ENCODE measurements at places on chromosomes 13 and 19.
A peak's percentile ranks its signal among the peaks of the same experiment; 100 is the strongest.

GRCh38 chr13:48126944-48127830 lies 32.3 kb upstream of the MED4 start:
- peak; percentile 80 for DNase-seq

GRCh38 chr13:50921706-50922105 lies 12.1 kb downstream of the RNASEH2B start:
- DNase-seq = no peak

DNA sequence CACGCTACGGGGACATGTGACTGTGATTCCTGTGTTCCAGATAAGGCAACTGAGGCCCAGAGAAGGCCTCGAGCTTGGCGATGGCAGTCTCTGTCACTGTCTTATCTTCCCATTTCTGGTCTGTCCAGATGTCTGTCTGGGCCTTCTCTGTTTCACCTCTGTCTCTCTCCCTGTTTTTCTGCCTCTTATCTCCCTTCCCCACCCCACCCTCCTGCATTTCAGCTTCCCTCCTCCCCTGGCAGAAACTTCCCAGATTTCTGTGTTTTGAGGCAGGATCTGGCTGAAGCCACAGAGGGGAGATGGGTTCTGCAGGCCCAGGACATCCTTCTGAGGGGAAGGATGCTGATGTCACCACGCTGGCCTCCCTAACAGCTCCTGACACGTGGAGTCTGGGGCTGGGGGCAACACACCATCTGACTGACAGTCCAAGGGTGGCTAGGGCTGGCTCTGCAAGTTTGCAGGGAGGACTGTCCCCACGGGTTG lies 14.4 kb downstream of the PAK4 start:
- no peak for DNase-seq

- no peak for DNase-seq
These were observed 86.1 kb downstream of the FRY start for GRCh38 chr13:32117701-32118100.

DNA sequence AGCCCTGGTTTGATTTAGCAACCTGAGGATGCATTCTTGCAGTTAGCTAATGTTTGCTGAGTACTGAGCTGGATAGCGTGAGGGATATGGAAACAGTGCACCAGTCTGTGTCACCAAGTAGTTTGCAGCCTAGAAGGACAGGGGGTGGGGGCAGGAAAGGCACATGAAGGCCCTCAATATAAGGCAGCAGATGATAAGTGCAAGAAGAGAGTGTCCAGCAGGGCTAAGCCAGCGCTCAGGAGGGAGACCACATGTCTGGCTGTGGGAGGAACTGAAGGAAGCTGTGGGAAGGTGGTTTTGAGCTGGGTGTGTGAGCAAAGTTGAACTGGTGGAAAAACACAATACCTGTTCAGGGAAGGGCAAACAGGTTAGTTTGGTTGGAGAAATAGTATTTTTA lies 1.7 kb downstream of the CXCL17 start:
- DNase-seq = no peak

DNA sequence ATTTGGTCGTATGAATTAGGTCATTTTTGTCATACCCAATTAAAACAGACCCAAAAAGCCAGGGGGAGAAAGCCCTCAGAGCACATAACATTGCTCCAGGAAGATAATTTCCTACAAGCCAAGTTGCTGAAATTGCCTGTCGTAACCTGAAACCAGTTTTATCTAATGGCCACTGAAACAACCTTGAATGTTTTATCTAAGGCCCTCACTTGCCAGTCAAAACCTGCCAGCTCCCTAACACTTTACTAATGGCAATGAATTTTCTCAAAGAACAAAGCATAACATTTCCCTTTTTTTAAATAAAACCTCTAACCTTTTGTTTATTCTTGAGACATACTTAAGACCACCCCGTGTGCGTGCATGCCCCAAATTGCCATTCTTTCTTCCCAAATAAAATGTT lies 496.2 kb upstream of the KLHL1 start:
- DNase-seq = no peak

DNA sequence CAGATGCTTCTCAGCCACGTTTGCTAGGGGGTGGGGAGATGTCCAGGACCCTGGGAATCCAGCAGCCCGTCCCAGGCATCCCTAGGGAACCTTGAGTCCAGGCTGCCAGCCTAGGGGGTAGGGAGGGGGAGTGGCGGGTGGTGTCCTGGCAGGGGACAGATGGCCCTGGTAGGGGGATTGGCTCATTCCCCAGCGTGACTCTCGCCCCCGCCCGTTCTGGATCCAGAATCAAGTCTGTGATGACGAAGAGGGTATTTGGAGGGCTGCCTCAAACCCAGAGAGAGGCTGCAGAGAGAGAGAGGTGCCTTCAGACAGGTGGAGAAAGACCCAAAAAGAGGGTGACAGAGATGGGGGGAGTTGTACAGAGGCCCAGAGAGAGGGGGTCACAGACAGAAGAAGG lies 4.1 kb downstream of the SLC17A7 start:
- DNase-seq = no peak

DNA sequence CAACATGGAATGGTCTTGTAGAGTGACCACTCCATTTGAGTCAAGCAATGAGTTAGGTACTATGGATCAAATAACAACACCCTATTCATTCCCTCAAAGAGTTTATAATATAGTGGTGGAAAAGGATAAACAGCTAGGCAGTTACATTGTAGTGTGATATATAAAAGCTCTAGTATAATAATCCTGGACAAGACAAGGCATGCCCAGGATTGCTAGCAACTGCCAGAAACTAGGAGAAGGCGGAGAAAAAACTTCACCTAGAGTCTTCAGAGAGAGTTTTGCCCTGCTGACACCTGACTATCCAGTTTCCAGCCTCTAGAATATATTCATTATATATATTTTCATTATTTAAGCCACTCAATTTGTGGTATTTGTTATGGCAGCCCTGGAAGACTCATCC lies 530.6 kb downstream of the KLF12 start:
- no peak for DNase-seq

- DNase-seq = no peak
These were observed at the start of gene ZNF841 for GRCh38 chr19:52095172-52096014. ZNF841 (minus strand) TSS chr19:52095765; CDS start chr19:52084801, 10,964 bp downstream.
